ENCODE measurements at places on chromosomes 3 and 15.

DNA sequence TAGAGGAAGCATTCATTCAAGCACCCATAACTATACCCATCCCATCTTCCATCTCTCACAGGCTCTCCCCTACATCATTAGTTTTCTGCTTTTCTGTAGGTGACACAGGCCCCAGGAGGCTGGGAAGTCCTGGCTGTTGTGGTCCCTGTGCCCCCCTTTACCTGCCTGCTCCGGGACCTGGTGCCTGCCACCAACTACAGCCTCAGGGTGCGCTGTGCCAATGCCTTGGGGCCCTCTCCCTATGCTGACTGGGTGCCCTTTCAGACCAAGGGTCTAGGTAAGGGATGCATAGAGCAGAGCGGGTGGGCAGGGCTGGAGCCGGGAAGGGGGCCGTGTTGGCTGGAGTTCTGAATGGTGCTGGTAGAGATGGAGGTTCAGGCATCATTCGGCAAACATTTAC is 8.2 kb downstream of the TYRO3 start:
- no peak for DNase-seq

- no peak for DNase-seq
These were observed 81.8 kb downstream of the USP13 start for GRCh38 chr3:179734497-179735281.

GRCh38 chr3:45776611-45777010 is 19.7 kb downstream of the SLC6A20 start:
- DNase-seq, result no peak

GRCh38 chr3:171267104-171267503 is 193.1 kb downstream of the TNIK start:
- DNase-seq, result no peak

GRCh38 chr3:187274977-187275338 is 16.6 kb downstream of the MASP1 start:
- DNase-seq, result no peak

- DNase-seq, result no peak
These were observed 376.2 kb downstream of the FEZF2 start for GRCh38 chr3:61997101-61997500.

GRCh38 chr3:114447950-114448479 is 154.2 kb downstream of the TIGIT start:
- DNase-seq, result no peak

DNA sequence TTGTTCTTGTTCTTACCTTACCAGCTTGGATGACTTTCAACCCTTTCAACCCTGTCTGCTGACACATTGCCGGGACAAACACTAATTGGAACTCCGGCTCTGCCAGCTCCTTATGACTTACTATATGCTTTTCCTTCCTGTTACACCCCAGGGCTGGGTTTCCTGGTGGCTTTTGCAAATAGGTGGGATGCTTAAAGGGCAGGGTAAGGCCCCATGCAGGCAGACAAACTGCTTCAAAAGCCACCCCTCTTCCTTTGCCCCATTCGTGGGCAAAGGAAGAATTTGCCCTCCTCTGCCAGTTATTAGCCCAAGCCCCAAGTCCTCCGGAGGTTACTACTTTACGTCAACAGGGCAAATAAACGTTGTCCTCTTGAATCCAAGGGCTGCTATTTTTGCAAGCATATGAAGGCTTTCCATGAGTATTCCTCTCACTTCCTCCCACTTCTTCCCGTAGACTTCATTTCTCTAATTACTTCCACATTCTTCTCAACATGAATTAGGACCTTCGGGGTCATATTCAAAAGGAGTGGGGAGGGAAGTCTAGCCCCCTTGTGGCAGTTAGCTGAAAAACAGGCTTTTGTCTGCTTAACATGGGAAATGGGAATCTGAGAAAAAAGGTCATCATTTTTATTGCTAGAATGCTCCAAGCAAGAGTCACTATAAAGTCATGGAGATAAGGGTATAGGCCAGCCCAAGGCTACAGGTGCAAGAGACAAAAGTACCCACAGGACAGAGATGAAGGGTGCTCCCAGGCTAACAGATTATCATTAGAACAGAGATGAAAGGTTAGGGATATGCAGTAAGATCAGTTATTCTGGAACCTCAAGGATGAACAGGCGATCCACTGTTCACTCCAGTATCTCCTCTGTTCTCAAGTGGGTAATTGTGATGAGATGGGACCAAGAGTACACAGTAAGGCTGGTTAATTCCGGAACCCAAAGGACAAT is 56.3 kb upstream of the FSTL1 start:
- DNase-seq, result no peak

- no peak for DNase-seq
These were observed 33.9 kb upstream of the TMCO5A start for GRCh38 chr15:37900326-37901221.

DNA sequence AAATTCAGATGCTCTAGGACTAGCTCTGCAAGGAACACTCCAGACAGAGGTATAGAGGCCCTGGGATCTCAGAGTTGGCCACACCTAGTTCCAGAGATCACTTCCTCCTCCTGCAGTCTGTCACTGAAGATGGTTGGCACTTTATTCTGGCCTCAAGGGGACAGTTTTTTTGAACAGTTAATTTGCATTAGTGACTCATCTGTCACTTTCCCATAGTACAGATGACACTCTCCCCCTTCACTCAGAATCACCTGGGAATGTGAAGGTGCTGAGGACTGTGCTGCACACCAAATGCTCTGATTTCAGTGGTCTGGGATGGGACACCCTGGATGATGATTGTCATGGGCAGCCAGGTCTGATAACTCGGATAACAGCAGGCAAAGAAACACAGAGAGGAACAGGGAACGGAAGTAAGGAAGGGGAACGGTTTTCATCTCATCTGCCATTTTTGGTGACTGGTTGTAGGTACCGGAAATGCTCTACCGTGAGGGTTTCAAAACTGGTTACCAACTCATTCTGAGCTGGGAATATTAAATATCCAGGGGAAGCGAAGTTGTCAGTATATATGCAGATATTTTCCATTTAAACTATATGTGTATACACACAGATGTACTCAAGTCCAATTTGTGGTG is 232.5 kb upstream of the ST8SIA2 start:
- DNase-seq, result no peak
